Epithelial cell of proximal tubule (primary cell): ENCODE measurements at places on chromosomes 1 and 21. TPM values are rescaled to one million over a fixed set of nuclear protein-coding genes. Genes with fewer than 3 reads are reported as not detected.

Gene ADAMTS1
- 38.4 and 55.6 TPM in 2 replicates for total RNA-seq

Gene CLCA2
- not detected in 2 replicates for total RNA-seq

Gene FCN3
- total RNA-seq = not detected in 2 replicates

Gene S100A16
- total RNA-seq = 832 and 1,016 TPM in 2 replicates

Gene L1TD1
- 1.0 and 1.1 TPM in 2 replicates for total RNA-seq

Gene PPM1J
- 3.2 and 7.7 TPM in 2 replicates for total RNA-seq

Gene LCE2C
- not detected in 2 replicates for total RNA-seq

Gene NBPF4
- not detected in 2 replicates for total RNA-seq

Gene ZBTB18
- 7.9 and 9.9 TPM in 2 replicates for total RNA-seq

Gene CLEC20A
- total RNA-seq = not detected in 2 replicates

Gene TIE1
- 1.1 and 1.2 TPM in 2 replicates for total RNA-seq

Gene LINGO4
- not detected in 2 replicates for total RNA-seq

Gene PBX1
- 3.0 and 4.4 TPM in 2 replicates for total RNA-seq

Gene MFSD2A
- 5.3 and 16.9 TPM in 2 replicates for total RNA-seq

Gene RIMKLA
- 0.14 and 1.7 TPM in 2 replicates for total RNA-seq

Gene RPTN
- total RNA-seq = not detected in 2 replicates

Gene PCNX2
- total RNA-seq = 9.0 and 11.4 TPM in 2 replicates

Gene DMBX1
- not detected in 2 replicates for total RNA-seq

Gene ITLN2
- total RNA-seq = not detected in 2 replicates
